Heart left ventricle (tissue), 16 donors: ENCODE measurements at places on chromosomes 4 and X. TPM values are rescaled to one million over a fixed set of nuclear protein-coding genes. Genes with fewer than 3 reads are reported as not detected.

Gene TMEM128
- polyA plus RNA-seq, result 11.3 TPM

Gene CCNG2
- 3.3 TPM for polyA plus RNA-seq

Gene PDS5A
- polyA plus RNA-seq, result 10.9 TPM

Gene PRR32
- polyA plus RNA-seq, result 0.07 TPM

GRCh38 chr4:145298885-145299284, 118.5 kb upstream of the OTUD4 start:
- no peak for DNase-seq

DNA sequence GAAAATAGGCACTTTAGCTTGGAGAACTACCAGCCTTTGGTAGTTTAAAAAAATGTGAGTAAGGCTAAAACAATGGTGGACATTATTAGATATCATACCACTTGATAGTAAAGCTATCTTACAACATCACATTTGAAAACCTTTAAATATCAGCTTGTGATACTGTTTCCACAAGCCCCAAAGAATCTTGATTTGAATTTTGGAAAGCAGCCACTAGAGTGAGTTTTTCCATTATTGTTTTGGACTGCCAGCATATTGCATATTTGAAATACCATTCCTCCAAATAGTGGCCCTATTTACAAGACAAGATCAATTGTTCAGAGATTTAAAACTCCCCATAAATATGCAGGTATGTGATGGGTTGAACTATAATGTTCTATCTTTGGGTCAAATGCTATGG, 303.0 kb upstream of the PRPS2 start:
- DNase-seq, result no peak

DNA sequence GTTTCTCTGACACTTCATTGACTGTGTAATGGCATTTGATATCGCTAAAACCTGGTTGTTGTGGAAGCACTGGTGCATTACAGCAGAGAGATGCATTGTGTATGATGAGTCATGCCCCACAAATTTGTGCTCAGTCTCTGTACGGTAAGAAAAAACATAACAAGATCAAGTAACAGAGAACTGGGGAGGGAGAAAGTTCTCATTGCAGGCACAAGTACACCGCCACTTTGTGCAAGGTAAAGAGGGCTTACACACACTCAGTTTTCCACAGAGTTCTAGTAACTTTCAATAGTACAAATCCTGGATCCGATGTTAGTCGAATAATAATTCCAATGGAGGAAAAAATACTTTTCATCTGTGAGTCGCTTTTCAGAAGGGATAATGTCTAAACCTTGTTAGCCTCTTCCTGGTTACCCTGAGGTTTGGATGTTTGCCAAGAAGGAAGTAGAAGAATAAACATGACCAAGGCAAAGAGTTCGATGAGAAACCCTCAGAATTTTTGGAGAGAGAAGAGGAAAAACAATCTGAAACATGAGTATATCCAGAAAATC, 512.5 kb upstream of the SLIT2 start:
- no peak for DNase-seq

GRCh38 chrX:43581888-43582539, 74.1 kb upstream of the MAOA start:
- no peak for DNase-seq

- no peak for DNase-seq
These were observed 404.8 kb downstream of the NLGN4X start for GRCh38 chrX:5823903-5824302.

GRCh38 chr4:145069361-145069760, 28.6 kb downstream of the ANAPC10 start:
- DNase-seq, result no peak

GRCh38 chr4:1459081-1459721, 53.0 kb upstream of the NKX1-1 start:
- no peak for DNase-seq

GRCh38 chrX:155188786-155189185, 27.5 kb upstream of the VBP1 start:
- DNase-seq, result no peak

DNA sequence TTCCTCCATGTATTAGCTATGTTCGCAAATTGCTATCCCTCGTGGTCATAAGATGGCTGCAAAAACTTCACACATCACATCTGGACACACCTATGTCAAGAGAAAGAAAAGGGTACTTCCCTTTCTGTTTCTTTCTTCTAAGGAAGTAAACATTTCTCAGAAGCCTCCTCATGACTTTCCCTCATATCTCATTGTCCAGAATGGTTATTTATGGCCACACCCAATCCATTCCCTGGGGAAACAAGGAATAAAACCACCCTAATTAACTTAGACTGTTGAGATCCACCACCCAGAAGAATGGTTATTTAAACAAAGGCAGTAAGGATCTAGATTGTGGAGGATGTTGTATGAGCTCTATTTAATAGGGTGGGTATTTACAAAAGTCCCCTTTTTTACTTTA, 160.8 kb upstream of the LNX1 start:
- no peak for DNase-seq
